ENCODE measurements at places on chromosomes 7 and 10. TPM values are rescaled to one million over a fixed set of nuclear protein-coding genes. Genes with fewer than 3 reads are reported as not detected.

CYP3A5 gene
- total RNA-seq = 0.13 TPM

SLC26A3 gene
- not detected for total RNA-seq

ADCYAP1R1 gene
- total RNA-seq = 1.4 TPM

CHN2 gene
- 33.6 TPM for total RNA-seq

DNA sequence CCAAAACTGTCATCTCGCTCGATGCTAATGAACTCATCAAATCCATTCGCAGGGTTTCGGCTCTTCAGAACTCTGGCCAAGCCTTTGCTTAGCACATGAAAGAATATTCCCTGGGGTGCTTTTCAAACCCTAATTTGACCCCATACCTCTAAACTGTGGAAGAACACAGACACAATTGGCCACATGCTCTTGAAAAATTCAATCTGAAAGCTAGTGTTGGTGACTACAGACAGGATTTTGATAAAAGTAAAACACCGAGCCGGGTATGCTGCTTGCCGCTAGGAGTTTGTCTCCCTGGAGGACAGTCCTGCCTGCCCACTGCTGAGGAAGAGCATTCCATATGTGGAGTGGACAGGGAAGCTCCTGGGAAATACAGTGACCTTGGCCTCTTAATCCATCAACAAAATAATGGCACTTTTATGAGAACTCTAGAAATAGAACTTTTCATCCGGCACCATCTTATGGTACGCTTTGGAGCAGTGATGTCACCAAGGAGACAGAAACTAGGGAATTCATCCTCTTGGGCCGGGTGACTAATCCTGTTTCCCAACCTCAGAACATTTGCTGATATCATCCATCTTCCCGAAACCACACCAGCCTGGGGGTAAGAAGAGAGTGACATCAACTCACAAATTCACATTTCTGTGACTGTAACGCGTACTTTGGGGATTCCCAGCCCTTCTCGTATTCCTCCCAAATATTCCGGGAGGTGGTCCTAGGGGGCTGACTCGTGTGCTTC, 34.2 kb downstream of the MTURN start:
- DNase-seq = no peak

DNA sequence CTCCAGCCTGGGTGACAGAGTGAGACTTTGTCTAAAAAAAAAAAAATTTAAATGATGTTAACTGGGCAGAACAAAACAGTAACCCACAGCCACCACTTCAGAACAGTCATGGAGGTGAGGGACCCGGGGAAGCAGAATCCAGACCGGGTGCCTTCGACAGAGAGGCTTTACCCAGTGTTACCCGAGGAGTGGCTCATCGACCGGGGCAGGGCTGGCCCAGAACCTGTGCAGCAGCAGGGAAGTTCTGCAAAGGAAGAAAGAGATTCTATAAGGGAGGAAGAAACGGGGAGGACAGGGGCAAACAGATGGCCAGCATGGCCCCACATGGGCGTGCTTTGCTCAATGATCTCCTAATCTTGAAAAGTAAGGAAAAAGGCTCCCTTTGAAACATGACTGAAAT, 26.0 kb upstream of the UBE3C start:
- no peak for DNase-seq

TMEM225B gene
- not detected for total RNA-seq

DNA sequence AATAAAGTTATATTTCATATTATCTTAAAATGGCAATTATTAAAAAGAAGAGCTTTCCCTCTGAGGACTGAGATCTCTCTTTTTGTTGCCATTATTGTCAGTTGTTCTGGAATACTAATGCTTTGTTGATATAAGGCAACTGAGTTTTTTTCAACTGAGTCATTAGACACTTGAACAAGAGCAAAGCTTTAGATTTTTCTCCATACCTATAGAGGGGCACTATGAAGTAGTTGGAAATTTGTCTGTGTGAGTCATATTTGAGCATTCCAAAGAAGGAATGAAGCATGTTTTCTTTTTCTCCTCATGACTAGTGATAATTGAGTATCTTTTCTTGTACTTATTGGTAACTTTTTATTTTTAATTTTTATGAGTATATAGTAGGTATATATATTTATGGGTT, 24.5 kb downstream of the RPA3 start:
- no peak for DNase-seq

DNA sequence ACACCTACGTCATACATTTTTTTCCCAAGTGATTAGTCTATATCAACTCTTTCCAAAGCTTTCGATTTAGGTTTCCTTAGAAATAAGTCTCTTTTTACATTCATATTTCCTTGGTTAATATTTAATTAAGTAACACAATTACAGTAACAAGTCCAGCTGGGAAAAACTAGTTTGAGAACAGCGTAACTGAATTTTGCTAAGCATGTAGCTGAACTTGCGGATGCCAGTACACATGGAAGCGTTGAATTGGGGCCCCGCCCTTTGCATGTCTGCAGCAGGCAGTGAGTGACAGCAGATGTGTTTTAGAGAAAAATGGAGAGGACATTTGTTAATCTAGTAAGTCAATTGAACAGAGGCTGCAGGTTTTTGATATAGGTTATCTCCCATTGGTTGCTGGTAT, 72.5 kb downstream of the TAF3 start:
- no peak for DNase-seq

GRCh38 chr10:62050893-62051433, 149.5 kb downstream of the ARID5B start:
- no peak for DNase-seq

Data from cardiac septum (tissue), 1 donor.